ENCODE measurements at places on chromosomes 1 and 21.

GRCh38 chr1:71298633-71299032, 217.8 kb upstream of the ZRANB2 start:
- DNase-seq, result no peak

GRCh38 chr1:65939636-65940035, 146.9 kb downstream of the PDE4B start:
- DNase-seq, result no peak

GRCh38 chr1:92711473-92712165, 73.3 kb downstream of the EVI5 start:
- DNase-seq, result no peak

DNA sequence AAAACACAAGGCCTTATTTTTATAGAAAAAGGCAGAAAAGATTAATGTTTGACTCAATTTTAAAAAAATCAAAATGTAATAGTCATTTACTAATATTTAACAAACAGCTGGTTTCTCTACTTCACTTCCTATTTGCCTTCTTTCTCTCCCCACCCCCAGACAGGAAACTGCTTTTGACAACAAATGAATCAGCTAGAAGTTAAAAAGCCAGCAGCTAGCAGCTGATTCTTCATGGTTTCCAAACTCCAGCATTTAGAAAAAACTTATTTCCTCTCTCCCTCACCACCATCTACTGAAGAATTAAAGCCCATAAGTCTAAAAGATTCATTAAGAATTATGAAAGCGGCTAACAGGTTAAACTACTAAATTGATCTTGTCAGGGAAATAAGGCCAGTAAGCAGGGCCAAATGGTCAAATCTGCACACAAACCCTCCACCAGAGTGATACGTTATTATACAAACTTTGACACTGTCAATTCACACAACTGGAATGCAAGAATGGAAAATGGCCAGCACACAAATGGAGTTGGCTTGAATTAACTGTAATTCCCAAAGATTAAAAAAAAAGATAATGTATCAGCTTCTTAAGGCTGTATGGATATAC, 4.0 kb downstream of the WDR26 start:
- no peak for DNase-seq

- no peak for DNase-seq
Measured at GRCh38 chr1:31580891-31581603, 4.7 kb downstream of the TINAGL1 start.

GRCh38 chr1:113057006-113057405, 16.0 kb upstream of the LRIG2 start:
- no peak for DNase-seq

DNA sequence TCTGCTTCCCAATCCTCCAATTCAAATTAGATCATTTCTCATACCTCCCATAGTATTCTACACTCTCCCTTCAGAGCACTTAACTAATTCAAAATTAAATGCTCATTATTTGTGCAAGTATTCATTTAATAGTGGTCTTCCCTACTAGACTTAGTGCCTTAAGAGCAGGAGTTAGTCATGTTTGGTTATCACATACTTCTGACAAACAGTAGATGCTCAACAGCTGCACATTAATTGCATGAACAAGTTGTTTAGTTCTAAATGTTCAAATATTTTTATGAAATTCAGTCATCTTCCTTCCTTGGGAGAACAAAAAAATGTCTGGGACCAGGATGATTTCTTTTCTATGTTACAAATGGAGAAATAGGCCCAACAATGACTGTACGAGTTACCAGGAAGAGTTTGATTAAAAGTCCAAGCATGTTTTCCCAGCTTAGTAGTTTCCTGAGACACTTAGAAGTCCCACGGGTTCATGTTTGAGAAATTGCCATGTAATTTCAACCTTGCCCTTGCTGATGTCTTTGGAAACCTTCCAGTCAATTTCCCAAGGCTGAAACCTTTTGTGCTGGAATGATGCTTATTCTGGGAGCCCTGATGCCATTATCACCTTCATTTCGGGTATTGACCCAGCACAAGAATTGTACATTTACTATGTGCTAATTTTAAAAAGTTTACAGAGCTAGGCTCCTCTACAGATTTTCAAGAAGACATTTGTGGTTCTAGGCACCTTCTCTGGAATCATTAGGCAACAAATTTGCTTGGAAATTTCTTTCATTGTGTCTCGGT, 437.9 kb upstream of the PLXNA2 start:
- no peak for DNase-seq

DNA sequence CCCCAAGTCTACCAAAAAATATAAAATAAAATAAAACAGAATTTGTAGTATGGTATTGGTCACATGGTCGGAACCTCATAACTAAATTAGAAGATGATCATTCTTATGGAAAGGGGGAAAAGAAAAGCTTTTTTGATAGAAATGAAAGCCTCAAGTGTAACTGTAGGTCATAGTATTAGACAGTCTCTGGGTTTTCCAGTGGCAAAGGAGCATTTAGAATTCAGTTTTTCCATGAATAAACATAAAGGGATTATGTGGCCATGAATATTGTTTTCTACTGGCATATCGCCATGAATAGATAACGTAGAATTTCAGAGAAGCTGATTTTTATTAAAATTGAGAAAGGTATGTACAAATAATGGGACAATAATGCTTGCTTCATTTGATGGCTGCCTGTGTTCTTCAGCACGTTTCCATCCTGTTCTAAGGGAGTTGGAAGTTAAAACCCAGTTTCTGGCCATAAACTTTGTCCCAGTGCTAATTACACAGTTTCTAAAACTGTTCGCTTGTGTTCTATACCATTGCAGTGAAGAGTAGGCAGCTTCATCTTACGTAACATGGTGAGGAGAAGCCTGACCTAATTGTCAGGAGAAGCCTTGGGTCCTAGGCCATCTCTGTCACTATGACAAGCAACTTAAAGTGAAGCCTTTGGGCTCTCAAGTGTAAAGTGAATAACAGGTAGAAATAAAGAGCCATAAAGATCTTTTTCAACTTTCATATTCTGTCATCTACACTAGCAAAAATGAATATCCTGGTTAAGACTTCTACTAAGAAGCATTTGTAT, 70.5 kb upstream of the PGD start:
- no peak for DNase-seq

GRCh38 chr1:160101717-160102522, 3.5 kb upstream of the IGSF8 start:
- DNase-seq, result no peak

- no peak for DNase-seq
Measured at GRCh38 chr21:32613436-32614043, 1.4 kb upstream of the CFAP298 start.

DNA sequence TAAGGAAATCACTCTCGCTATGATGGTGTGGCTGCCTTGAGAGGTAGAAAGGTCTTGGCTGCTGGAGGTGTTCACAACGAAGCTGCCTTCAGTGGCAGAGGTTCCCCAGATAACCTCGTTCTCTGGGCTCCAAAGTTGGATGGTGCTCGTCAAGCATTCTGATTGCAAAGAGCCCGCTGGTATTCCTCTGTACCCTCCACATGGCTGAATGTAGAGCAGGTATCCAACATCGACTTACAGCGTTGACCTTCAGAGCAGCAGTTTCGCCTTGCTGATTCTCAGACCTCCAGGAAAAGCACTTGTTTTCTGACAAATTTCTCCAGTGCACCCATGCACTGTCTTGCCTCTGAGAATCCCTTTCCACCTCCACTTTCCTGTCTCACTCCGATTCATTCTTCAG, 4.3 kb upstream of the IL22RA1 start:
- no peak for DNase-seq

DNA sequence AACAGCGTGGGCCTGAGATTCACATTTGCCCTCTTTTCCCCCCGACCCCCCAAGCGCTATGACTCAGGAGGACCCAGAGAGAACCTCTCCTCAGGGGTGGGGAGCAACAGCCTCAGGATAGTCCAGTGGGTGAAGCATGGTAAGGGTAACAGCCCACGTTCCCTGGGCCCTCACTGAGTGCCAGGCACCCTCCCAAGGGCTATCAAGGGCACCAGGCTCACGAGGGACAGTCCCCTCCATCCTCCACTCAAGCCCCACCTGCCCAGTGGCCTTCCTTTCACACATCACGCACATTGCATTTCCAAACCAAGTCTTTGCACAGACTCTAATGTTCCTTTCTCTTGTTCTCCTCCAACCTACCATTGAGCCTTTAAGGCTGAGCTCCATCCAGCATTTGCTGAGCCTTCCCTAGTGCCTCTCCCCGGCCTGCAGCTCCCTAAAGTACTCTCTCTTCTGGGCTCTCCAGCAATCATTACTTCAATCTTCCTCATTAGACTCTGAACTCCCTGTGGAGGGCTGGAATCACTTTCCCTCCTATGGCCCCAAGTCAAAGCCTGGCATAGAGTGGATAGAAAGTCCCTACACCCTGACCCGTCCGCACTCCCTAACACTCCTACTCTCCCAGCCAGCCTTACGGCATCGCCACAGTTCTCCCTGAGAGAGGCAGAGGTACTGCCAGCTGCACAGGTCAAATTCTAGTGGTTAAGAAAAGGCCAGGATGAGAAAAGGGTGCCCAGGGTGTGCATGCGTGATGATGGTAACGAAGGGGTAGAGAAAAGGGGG, 1.0 kb downstream of the AKR7A2 start:
- no peak for DNase-seq

DNA sequence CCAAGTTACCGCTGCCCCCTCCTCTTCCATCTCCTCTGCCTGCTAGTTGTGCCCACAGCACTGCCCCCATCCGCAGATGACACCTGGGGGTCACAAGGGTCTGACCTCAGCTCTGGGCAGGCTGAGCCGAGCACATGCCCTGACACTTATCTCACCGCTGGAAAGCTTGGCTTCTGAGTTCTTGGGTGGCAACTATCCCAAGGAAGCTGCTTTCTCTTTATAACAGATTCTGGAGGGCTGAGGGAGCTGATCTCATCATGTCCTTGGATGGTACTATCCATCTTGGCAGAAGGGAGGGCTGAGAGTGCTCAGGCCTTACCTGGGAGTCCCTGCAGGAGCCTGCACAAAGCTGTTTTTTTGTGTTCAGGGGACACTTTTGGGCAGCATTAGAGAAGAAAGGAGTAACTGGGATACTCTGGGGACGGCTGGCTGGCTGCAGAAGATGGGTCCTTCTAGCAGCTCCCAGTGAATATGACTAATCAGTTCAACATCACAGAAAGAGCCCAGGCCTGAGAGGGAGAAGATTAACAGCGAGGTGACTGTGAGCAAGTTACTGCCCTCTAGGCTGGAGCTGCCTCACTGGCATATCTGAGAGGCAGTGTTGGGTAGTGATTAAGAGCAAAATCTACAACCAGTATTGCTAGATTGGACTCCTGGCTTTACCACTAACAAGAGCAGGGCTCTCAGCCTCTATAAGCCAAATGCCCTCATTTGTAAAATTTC, 71.6 kb downstream of the PLXNA2 start:
- no peak for DNase-seq

DNA sequence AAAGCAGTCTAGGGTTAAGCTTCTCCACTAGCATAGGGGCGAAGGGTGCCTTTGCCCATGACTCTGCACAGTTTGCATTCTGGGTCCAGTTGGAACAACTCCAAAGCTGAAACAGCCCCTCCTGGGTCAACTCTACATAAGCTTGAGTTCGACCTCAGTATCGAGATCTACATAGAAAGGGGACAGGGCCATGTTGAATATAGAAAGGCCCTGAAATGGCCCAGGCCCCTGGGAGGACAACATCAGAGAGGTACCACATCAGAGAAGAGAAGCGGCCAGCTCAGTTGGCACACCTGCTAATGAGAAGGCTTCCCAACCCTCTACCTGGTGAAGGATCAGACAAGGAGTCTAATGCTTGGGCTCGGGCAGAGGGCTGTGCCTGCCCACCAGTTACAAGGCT, 1.6 kb downstream of the DENND2D start:
- DNase-seq, result no peak

DNA sequence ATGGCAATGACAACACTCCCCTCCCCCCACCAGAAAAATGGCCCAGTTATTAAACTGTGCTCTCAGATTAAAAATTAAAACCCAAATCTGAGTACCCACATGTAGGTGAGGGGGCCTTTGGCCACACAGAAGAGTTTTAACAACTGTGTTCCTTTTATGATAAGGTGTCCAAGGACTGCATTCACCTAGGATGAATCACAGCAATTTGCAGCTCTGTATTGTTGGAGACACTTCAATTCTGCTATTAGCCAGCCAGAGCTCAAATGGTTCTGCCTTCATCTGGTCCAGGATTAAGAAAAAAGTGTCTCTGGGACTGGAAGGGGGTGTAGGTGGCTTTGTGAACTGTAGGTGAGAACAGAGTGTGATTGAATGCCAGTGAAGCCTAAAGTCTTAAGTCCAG, 43.3 kb upstream of the DIRAS3 start:
- DNase-seq, result no peak

- DNase-seq, result no peak
Measured at GRCh38 chr1:150627826-150628410, 1.5 kb downstream of the ENSA start.

DNA sequence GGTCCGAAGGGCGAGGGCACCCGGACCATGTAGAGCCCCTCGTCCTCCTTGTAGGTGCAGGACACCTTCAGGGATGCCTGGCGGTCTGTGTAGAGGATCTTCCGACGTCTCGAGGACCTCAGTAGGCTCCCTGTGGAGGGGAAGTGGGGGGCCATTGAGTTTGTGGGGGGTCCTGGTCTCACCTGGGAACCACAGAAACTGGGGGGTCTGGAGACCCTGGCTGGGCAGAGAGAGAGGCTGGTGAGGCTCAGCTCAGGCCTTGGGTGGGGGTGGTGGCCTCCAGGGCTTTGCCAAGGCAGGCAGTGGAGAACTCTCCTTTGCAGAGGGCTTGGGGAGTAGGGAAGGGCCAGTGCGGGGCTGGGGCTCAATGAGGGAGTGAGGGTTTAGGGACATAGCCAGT, 19.0 kb downstream of the MYOM3 start:
- DNase-seq, result no peak

DNA sequence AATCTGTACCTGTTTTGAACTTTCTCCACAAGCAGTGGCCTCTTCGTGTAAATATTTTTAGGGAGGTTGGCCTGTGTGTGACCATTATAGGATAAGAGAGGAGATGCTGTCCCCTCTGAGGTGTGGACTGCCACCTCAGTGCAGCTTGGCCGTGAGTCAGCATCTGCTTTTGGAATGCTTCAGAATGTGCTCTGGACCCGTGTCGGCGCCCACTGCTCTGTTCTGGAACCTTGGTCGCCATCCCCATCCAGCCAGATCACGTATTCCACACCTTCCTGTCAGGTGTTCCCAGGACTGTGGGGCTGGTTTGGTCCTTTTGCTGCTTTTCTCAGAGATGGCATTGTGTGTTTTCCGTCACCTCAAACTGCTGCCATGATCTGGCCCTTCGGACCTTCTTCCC, 5.5 kb downstream of the UCK2 start:
- DNase-seq, result no peak

GRCh38 chr1:51878308-51878615, 265 bp downstream of the NRDC start:
- no peak for DNase-seq

GRCh38 chr1:72845981-72846380, 563.6 kb upstream of the NEGR1 start:
- DNase-seq, result no peak

All from stimulated activated CD8-positive, alpha-beta memory T cell treated with anti-CD3 and anti-CD28 coated beads, Interleukin-2, amount 100 ng/mL, for 1 hour (primary cell).